ENCODE measurements at places on chromosomes 2 and 18.

GRCh38 chr18:79882522-79883241 is 68.8 kb downstream of the SLC66A2 start:
- DNase-seq = no peak

DNA sequence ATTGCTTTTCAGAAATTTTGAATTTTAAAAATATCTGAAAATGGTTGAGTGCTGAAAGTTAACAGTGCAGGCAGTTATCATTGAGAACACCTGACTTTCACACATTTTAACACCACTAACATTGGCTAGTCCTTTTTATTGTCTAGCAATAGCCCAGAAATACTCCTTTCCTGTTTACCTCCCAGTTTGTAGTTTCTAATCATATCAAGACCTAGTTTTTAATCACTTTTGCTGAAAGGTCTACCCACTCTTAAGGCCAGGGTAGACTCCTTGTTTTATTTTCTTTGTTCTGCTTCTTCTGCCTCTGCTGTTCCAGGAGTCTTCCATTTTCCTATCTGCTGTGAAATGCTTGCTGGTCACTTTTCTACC is 72.1 kb downstream of the UBE2E3 start:
- DNase-seq = no peak

GRCh38 chr2:75870133-75870532 is 159.4 kb upstream of the GCFC2 start:
- DNase-seq = no peak

DNA sequence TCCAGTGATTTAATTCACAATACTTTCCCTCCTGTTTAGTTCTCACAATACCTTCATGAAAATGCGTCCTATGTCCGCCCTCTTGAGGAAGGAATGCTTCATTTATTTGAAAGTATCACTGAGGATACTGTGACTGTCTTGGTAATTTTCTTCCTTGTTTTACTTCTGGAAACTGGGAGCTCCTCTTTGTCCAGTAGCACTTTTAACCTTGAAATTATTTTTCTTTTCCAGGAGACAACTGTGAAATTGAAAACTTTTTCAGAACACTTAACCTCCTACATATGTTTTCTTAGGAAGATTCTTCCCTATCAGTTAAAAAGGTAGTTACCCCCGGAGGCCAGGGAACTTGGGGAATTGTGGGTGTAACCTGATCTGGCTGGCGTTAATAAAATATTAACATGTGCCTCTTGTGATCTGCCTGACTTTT is 58.9 kb upstream of the STON1 start:
- peak; percentile 86 for DNase-seq

GRCh38 chr2:191465766-191466420 is 212.0 kb upstream of the NABP1 start:
- DNase-seq = no peak

DNA sequence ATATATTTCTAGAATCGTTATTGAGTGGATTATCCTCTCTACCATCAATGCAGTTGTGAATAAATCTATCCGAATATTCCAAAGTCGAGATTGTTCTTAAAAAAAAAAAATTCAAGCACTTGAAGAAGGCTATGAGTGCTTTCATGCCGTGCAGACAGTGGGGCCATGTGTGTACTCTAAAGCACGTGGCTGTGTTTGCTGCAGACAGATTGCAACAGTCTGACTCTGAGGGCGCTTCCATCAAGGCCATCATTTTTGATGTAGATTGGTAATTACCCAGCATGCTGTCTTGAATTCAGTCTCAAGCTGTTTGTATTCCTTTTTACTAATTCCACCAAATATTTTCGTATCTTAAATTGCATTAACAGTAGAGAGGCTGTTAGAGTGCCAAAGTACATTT is 325.9 kb upstream of the LINC00305 start:
- DNase-seq = no peak

GRCh38 chr2:39839261-39839848 is 60.3 kb upstream of the THUMPD2 start:
- DNase-seq = no peak

DNA sequence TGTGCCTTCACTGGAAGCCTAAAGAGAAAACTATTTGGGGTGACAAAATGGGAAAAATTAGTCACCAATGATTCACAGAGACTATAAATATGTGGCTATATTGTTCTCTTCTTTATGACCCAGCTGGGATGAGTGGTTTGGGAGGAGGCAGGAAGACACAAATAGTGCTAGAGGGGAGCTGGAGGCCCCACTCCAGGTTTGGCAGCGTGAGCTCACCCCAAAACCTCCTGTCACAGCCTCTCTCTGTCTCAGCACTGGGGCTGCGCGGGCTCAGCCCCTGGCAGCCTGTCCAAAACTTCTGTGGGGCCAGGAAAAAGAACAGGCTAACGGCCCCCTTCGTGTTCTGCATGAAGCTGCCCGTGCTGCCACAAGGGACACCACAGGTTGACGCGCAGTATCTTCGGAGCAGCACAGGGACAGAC is 73.2 kb upstream of the LCLAT1 start:
- peak; percentile 38 for DNase-seq

GRCh38 chr2:235045336-235045972 is 93.6 kb downstream of the SH3BP4 start:
- DNase-seq = no peak

DNA sequence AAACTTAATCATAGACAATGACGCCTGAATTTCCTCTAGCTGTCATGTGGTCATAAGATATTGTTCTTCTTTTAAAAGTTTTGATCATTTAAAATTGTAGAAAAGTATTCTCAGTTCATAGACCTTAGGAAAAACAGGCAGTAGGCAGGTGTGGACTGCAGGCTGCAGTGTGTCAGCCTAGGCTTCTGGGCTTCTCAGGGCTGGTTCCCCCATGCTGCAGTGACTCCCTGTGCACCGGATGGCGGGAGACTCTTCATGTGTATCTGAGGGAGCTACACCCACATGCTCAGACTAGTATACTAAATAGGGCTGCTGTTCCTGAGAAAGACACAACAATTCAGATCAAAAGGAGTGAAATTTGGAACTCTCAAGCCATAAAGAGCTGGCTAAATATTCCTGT is 72.4 kb downstream of the PXDN start:
- DNase-seq = no peak

DNA sequence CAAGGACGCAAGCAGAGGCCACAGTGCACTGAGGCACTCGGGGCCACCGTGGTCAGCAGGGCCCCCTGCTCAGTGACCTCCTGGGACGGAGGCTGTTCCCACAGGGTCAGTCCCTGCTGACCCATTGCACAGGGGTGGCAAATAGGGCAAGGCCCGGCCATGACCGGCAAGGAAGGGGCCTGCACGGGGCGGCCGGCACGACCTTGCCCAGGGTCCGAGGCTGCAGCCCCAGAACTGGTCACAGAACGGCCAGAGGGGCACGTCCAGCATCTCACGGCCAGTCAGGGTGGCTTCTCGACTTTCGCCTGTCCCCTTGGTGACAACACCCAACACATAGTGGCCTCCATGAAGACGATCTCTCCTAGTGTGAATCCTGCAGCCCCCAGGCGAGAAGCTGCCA is 27.6 kb upstream of the OTOS start:
- DNase-seq = no peak

- no peak for DNase-seq
These were observed 13.2 kb downstream of the PRELID3A start for GRCh38 chr18:12420821-12421421.

- no peak for DNase-seq
These were observed 195.9 kb upstream of the DDX18 start for GRCh38 chr2:117618607-117619006.

- no peak for DNase-seq
These were observed 4.6 kb downstream of the TMEM169 start for GRCh38 chr2:216086207-216086893.

DNA sequence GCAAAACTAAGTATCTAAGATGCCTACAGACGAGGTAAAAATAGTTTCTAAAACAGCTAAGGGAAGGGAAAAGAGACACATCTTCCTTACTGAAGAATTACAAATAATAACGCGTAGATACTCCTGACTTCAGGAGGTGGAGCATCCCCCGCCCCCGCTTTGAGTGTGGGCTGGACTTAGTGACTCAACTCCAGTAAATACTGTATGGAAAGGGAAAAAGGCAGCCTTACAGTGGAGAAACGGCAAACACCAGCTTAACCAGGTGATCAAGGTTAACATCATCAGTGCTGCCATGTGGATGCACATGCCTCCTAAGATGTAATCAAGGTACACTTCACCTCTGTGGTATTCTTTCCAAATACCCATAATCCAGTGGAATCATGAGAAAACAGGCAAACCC is 47.9 kb downstream of the HADHB start:
- peak; percentile 41 for DNase-seq

DNA sequence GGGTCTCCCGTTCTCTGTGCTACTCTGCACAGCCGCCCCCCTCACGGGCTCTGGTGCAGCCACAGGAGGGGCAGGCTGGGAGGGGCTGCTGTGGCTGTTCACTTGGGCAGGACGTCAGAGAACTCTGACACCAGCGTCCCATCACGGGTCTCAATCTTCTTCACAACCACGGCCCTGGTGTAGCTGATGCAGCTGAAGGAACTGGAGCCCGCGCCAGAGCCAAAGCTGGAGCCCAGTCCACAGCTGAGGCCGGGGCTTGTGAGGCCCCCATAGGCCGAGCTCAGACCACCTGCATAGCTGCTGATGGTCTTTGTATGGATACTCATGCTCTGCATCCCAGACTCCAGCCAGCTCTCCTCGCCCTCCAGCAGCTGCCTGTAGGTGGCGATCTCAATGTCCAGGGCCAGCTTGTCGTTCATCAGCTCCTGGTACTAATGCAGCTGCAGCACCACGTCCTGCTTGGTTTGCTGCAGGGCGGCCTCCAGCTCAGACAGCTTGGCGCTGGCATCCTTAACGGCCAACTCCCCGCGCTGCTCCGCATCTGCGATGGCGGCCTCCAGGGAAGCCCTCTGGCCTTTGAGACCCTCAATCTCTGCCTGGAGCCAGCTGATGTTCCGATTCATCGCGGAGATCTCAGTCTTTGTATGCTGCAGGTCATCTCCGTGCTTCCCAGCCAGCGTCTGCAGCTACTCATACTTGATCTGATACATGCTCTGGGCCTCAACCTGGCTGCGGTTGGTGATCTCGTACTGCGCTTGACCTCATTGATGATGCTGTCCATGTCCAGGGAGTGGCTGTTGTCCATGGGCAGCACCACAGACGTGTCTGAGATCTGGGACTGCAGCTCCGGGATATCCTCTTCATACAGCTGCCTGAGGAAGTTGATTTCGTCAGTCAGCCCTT is 7.4 kb upstream of the DUSP19 start:
- DNase-seq = peak; percentile 68

GRCh38 chr2:109463236-109463635 is 150.5 kb downstream of the SEPTIN10 start:
- DNase-seq = no peak

- no peak for DNase-seq
These were observed 70.1 kb downstream of the OXER1 start for GRCh38 chr2:42693688-42694479.

GRCh38 chr2:169513926-169514325 is 4.4 kb downstream of the KLHL41 start:
- DNase-seq = no peak

GRCh38 chr2:97974471-97974870 is 21.3 kb downstream of the TMEM131 start:
- DNase-seq = no peak

DNA sequence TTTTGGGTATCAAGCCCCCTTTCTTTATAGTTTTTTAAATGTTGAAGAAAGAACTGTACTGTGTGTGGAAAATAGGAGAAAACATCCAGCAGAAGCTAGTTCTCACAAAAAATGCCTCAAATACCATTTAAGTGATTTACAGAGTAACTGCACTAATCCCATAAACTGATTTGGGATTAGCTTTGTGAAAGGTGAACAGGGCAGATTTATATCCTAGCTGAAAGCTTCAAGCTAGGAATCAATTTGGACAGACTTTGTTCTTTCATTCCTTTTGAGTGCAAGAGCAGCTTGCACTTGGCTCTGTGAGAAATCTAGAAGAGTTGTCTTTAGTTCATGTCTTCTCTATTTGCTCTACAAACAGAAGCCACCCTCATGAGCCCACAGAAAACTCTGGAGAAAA is 183.9 kb upstream of the VRK2 start:
- no peak for DNase-seq

- no peak for DNase-seq
These were observed 17.0 kb upstream of the UGT1A8 start for GRCh38 chr2:233600386-233600785.

DNA sequence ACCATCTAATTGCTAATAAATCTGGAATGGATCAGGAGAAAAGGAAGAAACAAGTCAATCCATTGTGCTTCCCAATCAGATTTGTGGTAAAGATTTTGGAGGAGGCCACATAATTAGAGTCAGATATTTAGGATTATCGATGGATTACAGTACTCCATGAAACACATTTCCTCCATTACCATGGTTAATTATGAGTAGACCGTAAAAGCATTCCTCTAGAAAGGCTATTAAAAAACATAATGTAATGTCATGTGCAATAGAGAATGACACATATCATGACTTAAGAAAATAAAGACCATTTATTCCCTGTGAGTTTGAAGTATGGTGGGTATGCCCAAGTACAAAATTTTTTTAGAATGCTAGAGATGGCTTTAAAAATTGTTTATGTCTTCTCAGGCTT is 96.1 kb downstream of the ITGA4 start:
- DNase-seq = no peak

DNA sequence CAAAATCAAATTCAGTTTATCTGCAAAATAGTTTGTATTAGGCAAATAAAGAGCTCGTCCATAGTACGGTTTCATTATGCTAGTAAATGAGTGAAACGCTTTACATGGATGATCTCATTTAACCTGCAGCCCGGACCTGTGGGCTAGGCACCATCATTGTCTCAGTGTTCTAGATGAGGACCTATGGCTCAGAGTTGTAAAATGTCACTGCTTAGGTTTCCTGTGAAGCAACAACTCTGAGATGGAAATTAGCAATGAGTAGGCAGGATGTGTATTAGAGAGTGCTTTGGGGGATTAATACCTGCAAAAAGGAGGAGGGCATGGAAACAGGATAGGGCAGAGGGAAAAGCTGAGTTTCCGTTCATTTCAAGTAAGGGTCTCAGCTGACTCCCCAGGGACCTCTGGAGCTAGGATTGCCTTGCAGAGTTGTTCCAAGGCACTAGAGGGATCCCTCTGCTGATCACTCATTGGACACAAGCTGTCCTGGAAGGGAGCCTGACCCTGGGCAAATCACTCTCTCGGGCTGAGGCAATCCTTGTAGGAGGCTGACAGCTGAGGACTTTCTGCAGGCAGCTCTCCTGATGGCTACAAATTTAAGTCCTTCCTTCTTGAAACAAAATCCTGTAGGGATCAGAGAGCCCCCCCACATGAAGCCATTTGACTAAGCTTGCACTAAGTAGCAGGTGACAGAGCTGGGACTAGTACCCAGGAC is 58.8 kb upstream of the SIX2 start:
- DNase-seq = peak; percentile 56

- peak; percentile 85 for DNase-seq
These were observed 1.2 kb downstream of the TFPI start for GRCh38 chr2:187552828-187553681.

- DNase-seq = no peak
These were observed 108.1 kb upstream of the SIX3 start for GRCh38 chr2:44833171-44834069.

GRCh38 chr2:199312931-199313330 is 144.8 kb downstream of the SATB2 start:
- DNase-seq = no peak

DNA sequence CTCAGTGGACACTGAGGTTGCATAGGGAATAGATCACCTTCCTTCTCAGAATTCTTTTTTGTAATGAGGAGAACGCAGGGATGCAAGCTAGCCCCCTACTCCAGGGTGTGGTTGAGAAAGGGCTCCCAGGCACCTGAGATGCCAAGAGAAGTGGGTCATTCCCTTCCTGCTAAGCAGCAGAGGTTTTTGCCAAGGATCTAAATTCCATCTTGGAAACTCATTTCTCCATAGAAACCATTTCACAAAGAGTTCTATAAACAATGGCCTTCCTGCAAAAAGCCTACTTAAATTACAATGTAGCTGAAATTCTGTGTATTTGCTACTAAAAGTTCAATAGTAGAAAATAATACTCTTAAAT is 3.7 kb upstream of the PPP3R1 start:
- DNase-seq = peak; percentile 67

All from fibroblast of pulmonary artery (primary cell).